ENCODE measurements at places on chromosomes 16 and 17. TPM values are rescaled to one million over a fixed set of nuclear protein-coding genes. Genes with fewer than 3 reads are reported as not detected.

CA5A gene
- not detected for total RNA-seq

WFIKKN1 gene
- total RNA-seq = 0.30 TPM

CCL5 gene
- not detected for total RNA-seq

KRT40 gene
- not detected for total RNA-seq

KRTAP9-2 gene
- not detected for total RNA-seq
